ENCODE measurements at places on chromosomes 5 and 9.
A peak's percentile ranks its signal among the peaks of the same experiment; 100 is the strongest.

DNA sequence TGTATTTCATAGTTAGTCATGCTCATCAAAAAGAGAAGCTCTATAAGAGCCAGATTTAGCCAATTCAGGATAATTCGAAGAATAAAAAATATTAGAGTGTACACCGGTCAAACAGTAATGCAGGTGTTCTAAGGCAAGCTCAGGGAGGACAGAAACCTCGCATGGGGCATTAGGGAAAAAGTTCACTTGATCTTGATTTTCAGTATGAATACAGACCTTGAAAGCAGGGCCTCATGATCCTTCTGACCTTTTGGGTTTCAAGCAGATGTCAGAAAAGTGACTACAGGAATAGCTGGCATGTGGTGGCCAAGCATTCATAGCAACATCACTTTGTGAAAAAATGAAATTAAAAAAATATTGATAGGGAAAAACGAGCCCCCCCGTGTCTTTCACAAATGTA, 394.9 kb downstream of the KIF4B start:
- DNase-seq, result no peak

- DNase-seq, result no peak
Measured at GRCh38 chr5:75053054-75053303, 621 bp upstream of the GCNT4 start.

DNA sequence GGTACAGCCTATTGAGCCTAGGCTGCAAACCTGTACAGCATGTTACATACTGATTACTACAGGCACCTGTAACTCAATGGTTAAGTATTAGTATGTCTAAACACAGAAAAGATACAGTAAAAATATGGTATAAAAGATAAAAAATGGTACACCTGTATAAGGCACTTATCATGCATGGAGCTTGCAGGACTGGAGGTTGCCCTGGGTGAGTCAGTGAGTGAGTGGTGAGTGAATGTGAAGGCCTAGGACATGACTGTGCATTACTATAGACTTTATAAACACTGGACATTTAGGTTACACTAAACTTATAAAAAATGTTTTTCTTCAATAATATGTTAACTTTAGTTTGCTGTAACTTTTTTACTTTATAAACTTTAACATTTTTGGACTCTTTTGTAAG, 171.3 kb downstream of the SLC28A3 start:
- no peak for DNase-seq

- DNase-seq, result no peak
Measured at GRCh38 chr9:110069326-110070248, 138.4 kb downstream of the C9orf152 start.

DNA sequence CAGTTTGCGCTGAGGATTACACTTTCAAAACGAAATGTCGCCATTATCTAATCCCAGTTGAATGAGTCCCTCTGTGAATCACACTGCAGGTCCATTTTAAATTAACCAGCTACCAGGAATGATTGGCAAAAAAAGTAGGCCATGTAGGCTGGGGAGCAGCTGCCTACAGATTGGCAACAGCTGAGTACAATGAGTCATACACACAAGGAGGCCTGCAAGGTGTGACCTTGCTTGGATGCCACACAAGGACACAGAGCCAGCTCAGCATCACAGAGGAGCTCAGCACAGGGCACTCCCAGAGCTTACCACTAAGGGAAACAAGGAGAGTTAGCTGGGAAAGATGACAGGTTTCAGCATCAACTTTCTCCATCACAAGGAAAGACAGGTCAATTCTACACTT, 12.9 kb downstream of the HAVCR1 start:
- no peak for DNase-seq

- no peak for DNase-seq
Measured at GRCh38 chr9:132757016-132757415, 86.8 kb downstream of the GTF3C4 start.

GRCh38 chr5:150613991-150614660, 26.3 kb upstream of the SYNPO start:
- DNase-seq, result no peak

- DNase-seq, result no peak
Measured at GRCh38 chr9:134304690-134305089, 21.6 kb upstream of the RXRA start.

DNA sequence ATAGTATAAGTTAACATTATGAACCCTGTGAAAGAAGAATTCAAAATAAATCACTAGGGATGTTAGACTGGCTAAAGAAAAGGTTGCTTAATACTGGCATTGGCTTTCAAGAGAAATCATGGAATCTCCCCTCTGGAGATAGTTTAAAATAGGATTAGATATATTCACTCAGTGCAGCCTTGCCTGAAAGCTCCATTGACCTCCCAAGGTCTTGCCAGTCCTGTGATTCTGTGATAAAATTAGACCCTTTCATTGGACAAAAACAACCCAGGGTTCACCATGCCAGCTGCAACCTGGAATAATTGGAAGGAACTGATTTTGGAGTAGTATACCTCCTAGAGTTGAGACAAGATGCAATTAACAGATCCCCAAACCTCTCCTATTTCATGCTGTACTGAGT, 588.1 kb upstream of the MEF2C start:
- no peak for DNase-seq

GRCh38 chr9:100595391-100596199, 17.7 kb downstream of the CAVIN4 start:
- DNase-seq, result no peak

DNA sequence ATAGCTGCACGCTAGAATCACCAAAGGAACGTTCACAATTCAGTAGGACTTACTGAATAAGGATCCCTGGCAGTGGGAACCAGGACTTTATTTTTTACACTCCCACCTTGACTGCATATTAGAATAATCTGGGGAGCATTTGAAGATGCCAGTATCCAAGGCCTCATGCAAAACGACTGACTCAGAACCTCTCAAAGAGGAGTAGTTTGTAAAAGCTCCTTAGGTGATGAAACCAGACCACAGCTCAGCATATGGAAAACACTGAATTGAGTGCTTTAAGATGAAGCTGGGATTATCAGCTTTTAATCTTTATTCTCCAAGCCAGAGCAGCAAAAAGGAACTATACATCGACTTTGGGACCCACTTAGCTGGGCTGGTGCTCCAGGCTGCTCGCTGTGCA, 288.3 kb downstream of the MLLT3 start:
- no peak for DNase-seq

GRCh38 chr5:32100230-32100629, 73.9 kb downstream of the GOLPH3 start:
- no peak for DNase-seq

DNA sequence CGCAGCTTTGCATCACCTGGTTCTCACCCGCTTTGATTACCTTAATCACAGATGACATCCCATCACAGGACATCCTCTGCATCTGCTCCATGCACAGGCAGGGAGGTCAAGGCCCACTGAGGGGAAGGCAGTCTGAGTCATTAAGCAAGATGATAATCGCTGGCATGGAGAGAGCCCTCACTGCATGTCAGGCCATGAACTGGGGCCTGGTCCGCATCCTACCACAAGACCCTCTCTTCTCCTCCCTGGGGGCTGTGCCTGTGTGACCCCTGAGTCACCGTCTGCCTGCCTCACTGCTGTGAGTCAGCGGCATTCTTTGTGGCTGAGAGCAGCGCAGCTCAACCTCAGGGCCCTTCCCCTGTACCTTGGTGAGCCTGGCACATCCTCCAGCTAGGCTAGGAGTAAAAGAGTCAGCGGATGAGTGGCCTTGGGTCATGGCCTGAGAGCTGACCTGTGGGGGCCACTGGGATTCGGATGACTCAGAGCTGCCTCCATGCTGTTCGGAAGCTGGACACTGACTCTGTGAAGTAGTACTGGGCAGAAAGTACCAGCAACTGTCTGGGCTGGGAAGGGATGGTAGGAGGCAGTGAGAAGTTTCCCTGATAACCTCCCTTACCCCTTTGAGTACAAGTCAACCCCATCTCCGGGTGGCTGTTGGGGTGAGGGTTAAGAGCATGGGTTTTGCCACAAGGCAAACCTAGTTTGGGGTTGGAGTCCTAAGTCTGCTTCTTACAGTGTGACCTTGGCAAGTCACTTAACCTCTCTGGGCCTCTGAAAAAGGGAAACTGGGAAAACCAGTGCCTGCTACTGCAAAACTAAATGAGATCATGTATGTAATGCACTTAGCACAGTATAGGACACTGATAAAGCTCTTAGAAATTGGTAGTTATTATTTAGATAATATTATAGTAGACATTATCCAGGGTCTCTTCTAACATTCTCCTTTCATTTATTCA, 14.6 kb upstream of the ARSI start:
- DNase-seq, result no peak

- DNase-seq, result no peak
Measured at GRCh38 chr5:106397700-106398099, 1273.0 kb downstream of the EFNA5 start.

- no peak for DNase-seq
Measured at GRCh38 chr9:8651070-8651845, 851.7 kb upstream of the DMAC1 start.

- DNase-seq, result no peak
Measured at GRCh38 chr9:882416-882924, 41.0 kb downstream of the DMRT1 start.

DNA sequence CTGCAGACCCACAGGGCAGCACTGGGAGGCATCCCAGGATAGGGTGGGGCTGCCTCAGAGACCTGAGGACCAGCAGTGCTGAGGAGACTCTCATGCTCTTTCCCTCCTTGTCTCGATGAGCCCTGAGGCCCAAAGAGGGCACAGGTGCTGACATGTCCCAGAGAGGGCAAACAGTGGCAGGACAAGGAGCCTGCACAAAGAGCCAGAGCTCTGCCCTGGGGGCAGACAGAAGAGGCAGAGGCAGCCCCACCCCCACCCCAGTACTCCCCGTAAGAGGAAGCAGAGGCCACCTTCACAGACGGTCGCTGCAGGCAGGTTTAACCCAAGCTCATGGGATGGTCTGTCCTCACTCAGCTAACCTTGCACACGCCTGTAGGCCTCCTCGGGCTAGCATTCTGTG, 29.4 kb upstream of the TTLL11 start:
- DNase-seq, result no peak

DNA sequence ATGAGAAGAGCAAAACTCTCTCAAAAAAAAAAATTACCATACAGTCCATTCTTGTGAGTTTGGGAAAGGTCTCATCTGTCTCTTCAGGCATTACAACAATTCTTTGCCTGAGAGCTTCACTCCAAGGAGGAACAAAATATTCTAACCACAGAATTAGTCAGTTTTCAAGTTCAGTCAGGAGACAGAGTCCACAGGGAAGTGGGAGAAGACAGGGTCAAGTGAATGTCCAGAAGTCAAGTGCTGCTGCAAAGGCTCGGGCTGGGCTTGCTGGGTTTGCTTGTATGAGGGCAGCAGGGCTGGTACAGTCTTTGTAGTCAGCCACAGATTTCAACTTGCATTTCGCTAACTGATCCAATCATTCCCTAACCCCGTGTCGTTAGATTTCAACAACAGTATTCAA, 17.6 kb upstream of the HEXB start:
- DNase-seq, result no peak

GRCh38 chr9:89803403-89803802, 198.6 kb downstream of the GADD45G start:
- no peak for DNase-seq

GRCh38 chr5:160727296-160727997, 124.6 kb downstream of the ATP10B start:
- no peak for DNase-seq

DNA sequence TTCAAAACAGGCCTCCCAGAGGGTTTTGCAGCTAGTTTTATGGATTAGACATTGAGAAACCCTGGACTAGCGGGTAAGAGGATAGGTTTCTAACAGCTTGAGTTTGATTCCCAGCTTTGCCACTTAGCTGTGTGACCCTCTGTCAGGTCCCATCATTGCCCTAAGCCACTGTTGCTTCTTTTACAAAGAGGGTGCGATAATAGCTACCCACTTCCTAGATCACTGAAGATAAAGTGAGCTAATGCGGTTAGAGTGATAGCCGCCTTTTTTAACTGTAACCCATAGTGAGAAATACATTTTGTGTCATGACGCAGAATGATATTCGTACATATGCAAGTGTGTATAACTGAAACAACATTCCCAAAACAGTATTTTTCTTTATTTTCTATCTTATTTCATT, 40.3 kb downstream of the CSF1R start:
- DNase-seq, result no peak

- peak; percentile 43 for DNase-seq
Measured at GRCh38 chr9:121133104-121133816, 58.5 kb downstream of the CNTRL start.

GRCh38 chr5:88396000-88396535, 127.4 kb upstream of the TMEM161B start:
- no peak for DNase-seq
